Panc1 (cell line): ENCODE measurements at places on chromosomes 6 and 20. TPM values are rescaled to one million over a fixed set of nuclear protein-coding genes. Genes with fewer than 3 reads are reported as not detected.

TTK gene
- 35.5 TPM for total RNA-seq

NKAIN2 gene
- total RNA-seq, result 2.6 TPM

BMP2 gene
- total RNA-seq, result 0.23 TPM

CCN5 gene
- 15.2 TPM for total RNA-seq

ERVFRD-1 gene
- total RNA-seq, result not detected

CYP39A1 gene
- 0.72 TPM for total RNA-seq

MCCD1 gene
- total RNA-seq, result not detected

SEL1L2 gene
- not detected for total RNA-seq

RIMS4 gene
- 4.0 TPM for total RNA-seq

DNA sequence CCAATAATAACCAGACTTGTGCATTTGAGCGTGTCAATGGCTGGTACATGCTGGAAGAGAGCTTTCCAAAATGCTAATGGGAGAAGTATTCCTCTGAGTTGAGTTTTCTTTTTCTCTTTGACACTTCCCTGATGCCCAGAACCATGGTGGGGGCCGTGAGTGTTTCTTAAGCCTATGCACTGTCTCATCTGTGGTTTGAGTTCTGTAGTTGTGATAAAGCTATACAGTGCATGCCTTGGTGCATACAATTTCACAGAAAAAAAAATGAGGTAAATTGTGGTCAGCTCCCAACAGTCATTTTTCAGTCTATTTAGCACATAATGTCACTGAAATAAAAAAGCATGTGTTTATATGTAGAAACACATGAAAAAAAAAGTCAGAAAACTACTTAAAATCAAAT, 204.8 kb downstream of the HDGFL1 start:
- no peak for DNase-seq

- DNase-seq, result no peak
These were observed 22.6 kb downstream of the B4GALT5 start for GRCh38 chr20:49690899-49691620.

DNA sequence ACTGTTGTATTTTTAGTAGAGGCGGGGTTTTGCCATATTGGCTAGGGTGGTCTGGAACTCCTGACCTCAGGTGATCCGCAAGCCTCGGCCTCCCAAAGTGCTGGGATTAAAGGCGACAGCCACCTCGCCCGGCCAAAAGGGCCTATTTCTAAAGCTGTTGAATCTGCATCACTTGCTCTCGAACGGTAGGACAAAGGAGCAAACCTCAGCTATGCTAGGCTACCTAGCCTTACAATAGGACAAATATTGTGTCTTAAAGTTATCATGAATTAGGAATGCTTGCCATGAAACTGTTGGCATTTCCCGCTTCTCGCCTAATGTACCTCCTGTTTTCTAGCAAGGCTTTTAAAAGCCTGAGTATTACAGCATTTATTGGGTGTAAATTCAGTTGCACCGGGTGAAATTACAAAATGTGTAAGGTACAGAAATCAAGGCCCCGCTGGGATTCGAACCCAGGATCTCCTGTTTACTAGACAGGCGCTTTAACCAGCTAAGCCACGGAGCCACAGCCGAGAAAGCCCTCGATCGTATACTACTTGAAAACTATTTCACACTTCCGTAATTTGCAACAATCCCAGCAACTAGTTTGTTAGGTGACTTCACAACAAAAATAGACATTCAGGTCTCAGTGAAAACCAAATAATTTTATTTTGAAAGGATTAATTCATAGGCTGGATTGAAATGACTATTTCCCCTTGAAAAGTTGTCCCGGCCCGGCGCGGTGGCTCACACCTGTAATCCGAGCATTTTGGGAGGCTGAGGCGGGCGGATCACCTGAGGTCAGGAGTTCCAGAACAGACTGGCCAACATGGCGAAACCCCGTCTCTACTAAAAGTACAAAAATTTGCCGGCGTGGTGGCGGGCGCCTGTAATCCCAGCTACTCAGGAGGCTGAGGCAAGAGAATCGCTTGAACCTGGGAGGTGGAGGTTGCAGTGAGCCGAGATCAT, 211.6 kb upstream of the ZNF184 start:
- peak; percentile 98 for DNase-seq

GRCh38 chr6:2738373-2738979, 12.2 kb downstream of the MYLK4 start:
- peak; percentile 43 for DNase-seq

DNA sequence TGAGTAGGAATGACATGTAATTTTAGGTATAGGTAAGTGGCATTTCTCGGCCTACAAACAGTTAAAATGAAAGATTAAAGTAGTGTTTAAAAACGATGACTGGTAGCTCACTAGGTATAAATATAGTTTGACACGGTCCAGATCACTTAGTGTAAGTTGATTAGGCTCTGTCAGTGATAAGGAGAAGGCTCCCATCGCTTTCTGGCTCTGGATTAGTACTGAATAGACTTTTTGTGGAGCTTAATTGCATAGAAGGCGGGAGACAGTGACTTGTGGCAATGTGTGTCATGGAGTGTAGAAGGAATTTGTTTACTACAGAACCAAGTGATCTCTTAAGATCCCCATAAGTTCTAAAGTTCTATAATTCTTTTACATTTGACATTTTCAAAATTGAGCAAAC, 6.7 kb downstream of the PYGB start:
- DNase-seq, result no peak

GRCh38 chr20:13337090-13337784, 116.2 kb downstream of the ISM1 start:
- no peak for DNase-seq

DNA sequence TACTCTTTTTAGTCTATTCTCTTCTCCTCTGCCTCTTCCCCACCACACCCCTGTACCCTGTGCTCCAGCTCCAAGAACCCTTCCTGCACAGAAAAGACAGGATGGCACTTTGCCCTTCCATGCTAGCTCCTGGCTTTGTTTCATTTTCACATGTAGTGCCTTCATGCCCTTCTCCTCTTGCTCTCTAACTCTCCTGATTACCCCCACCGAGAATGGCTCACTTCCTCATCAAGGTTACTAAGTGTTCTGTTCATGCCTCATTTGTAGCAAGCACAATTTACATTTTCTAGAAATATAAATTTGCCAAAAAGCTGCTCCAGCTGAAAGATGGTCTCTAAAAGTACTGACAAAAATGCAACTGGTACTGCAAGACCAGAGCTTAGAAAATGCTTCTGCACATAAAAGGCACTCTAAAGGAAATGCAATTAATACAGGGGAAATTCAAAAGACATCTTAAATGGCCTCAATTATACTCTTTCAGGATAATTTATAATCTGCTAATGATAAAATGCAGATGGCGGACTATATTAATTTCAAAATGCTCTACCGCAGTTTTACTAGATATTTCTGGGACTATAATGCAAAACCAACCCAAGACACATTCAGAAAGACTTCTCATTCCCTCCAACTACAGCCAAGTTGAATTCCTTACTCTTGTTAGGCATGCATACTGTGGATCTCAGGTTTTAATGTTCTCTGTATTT, 570.2 kb downstream of the PRKN start:
- no peak for DNase-seq

GRCh38 chr20:44068316-44069201, 118.4 kb downstream of the JPH2 start:
- no peak for DNase-seq

GRCh38 chr20:15656124-15656523, 917.1 kb downstream of the KIF16B start:
- DNase-seq, result no peak

DNA sequence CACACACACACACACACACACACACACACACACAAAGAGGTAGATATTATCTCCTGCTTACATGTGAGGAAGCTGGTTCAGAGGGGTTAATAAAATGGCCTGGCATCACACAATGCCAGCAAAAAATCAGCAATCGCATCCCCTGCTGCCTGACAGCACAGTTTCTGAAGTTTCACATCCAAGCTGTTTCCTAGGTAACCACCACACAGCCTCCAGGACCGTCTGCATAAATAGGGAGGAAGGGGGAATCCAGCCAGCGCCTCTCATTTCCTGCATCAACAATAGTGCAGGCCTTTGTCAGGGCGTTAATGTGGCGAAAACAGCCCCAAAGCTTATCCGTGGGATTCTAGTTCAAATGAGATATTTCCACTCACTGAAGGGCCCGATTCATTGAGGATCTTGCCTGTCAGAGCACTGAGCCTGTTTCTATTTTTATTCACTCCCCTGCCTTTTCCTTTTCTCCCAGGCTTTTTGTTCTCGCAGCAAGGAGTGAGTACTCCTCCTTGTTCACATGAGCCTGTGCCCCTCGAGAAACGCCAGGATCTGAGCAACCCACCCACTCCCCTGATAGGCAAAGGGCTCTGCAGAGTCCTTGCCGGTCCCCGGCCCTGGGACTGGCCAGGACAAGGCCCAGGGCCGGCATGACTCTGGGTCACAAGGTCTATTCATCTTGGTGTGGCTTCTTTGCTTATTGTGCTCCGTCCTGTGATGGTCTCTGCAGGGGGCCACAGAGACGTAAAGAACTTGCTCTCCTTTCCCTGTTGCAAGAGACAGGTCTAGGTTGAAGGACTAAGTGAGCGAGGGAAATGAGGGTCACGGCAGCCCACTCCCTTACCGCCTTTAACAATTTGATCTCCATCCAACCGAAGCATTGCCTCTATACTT, 32.7 kb downstream of the TUBB2B start:
- DNase-seq, result no peak

DNA sequence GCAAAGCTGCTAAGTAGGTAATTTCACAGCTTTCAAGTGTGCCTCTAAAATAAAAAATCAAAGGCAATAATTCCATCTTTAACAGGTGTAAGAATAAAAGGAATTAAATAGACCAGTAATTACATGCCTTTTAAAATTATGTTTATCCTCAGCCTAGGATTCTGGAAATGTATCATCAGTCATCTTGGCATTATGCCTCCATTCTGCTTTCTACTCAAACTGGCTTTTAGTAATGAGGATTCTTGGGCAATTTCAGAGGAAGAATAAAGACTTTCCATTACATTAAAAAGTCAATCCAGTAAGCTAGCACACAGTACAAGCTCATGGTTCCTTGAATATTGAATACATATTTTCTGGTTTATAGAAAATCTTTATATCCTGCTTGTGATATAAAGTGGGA, 44.7 kb downstream of the GSTA2 start:
- no peak for DNase-seq

GRCh38 chr6:157272372-157272771, 50.9 kb downstream of the TMEM242 start:
- no peak for DNase-seq

GRCh38 chr6:76351275-76351674, 278.8 kb upstream of the IMPG1 start:
- DNase-seq, result no peak

DNA sequence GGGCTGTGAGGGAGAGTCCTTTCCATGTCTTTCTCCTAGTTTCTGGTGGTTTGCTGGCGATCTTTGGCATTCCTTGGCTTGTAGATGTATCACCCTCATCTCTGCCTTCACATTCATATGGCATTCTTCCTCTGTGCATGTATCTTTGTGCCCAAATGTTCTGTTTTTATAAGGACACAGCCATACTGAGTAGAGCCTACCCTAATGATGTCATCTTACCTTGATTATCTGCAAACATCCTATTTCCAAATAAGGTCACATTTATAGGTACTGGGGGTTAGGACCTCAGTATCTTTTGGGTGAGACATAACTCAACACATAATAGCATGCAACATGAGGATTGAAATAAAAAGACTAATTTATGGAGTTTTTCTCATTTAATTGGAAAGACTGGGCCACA, 5.5 kb downstream of the SH3BGRL2 start:
- no peak for DNase-seq

GRCh38 chr20:35690265-35690664, 8.9 kb downstream of the NFS1 start:
- DNase-seq, result no peak

- no peak for DNase-seq
These were observed 5.3 kb upstream of the SCUBE3 start for GRCh38 chr6:35208419-35208818.

DNA sequence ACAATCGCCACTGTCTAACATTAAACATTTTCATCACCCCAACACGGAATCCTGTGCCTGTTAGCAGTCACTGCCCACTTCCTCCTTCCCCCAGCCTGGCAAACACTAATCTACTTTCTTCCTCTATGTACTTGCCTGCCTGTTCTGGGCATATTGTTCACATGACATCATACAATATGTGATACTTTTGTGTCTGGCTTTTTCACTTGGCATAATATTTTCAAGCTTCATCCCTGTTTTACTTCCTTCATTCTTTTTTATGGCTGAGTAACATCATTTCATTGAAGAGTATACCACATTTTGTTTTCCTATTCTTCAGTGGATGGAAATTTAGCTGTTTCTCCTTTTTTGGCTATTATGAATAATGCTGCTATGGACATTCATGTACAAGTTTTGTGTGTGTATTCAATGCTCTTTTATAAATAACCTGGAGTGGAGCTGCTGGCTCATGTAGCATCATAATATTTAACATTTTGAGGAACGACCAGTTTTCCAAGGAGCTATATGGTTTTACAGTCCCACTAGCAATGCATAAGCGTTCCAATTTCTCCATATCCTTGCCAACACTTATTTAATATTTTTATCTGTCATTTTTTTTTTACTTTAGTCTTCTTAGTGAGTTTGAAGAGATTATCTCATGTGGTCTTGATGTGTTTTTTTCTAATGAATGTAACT, 360.1 kb downstream of the HDGFL1 start:
- no peak for DNase-seq
